ENCODE measurements at places on chromosomes 11 and 22.

DNA sequence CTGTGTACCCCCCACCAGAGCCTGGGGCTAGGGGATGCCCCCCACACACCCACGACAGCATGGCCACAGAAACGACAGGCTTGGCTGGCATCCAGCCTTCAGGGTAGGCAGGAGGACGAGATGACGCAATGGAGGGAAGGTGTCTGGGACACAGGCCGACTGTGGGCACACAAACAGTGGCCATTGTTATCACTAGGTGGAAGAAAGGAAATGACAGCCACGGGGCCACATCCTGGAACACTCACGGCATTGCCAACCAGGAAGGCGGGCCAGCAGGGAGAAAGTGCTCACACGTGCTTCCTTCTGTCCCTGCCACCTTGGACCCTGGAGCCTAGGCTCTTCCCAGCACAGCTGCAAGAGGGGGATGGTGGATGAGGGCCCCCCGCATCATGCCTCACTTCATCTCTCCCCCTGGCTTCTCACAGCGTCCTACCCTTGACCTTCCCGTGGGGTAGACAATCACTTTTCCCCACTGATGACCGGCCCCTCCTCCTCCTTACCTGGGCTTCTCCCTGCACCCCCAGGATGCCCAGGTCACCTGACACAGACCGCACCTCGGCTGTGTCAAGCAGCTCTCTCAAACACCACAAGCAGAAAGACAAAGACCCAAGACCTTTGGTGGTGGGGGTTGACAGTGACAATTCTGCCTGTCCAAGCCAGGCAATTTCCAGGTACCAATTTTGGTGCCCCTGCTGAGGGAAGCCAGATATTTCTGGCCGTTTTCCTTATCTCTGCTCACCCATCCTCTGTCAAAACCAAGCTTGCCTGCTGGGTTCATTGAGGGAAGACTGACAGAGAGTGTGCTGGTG lies 8.6 kb downstream of the PLA2G6 start:
- DNase-seq: no peak

- DNase-seq: no peak
These were observed 104.9 kb downstream of the ADAMTS15 start for GRCh38 chr11:130553306-130553705.

GRCh38 chr22:17639247-17639741 lies 737 bp downstream of the BCL2L13 start:
- DNase-seq: no peak

GRCh38 chr22:49417833-49418232 lies 409.8 kb downstream of the BRD1 start:
- DNase-seq: no peak

DNA sequence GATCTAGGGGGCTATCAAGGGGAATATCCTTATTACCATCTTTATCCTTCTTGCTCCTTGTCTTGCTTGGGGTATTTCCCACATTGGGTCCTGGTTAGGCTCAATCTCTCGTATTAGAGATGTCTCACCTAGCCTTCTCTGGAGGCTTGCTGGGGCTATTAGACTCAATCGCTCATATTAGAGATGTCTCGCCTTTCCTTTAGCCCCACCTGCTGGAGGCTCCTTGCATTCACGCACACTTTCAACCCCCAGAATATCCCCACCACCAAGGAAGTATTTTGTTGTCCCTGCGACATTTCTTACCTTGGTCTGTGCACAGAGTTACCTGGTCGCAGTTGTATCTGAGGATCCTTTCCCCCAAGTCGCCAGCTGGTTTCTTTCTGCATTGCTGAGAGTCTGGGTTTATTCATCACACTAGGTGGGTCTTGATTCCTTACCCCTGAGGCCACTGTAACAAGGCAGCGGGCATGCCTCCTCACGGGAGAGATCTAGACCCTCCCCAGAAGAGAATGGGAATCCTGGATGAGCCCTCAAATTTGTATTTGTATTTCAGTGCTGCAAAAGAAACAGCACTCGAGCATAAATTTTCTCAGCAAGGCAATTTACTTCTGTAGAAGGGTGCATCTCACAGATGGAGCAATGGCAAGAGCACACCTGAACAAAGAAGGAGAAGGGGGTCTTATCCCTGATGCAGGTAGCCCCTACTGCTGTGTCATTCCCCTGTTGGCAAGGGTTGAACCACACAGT lies 15.9 kb upstream of the HYLS1 start:
- no peak for DNase-seq

All from HS-27A (cell line).